ENCODE measurements at places on chromosomes 7 and 10.

- DNase-seq, result no peak
These were observed 426.4 kb downstream of the TCERG1L start for GRCh38 chr10:130885021-130885655.

DNA sequence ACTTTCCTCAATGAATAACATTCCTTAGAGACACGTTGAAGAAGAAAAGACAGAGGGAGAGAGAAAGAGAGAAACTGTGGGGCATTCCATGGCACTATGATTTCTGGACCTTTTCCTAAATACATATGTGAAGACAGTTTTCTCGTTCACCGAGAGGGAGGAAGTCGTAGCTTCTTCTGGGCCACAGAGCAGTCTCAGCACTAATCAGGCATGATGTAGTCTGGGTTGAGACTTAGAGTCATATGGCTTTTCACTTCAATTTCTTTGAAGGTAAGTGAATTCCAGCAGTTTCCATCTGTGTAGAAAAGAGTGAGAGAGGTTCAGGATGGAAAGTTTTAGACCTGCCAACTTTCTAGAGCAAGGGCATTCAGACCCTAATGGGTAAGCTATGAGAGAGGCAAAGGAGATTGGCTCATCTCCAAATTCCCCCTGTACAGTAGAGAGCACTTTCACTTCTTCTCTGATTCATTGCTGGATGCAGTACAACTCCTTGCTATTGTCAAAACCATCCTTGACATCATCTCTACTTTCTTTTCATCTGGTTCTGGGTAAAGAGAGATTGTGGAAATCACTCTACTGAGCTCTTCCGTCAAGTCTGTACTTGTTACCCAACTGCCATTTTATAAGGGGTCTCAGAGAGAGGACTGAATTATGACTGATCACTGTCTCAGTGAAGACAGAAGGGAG is 31.5 kb upstream of the OR9A4 start:
- DNase-seq, result no peak

GRCh38 chr7:152924826-152925411 is 165.4 kb downstream of the ACTR3B start:
- DNase-seq, result no peak

GRCh38 chr7:112782498-112782897 is 7.7 kb downstream of the TMEM168 start:
- no peak for DNase-seq

- no peak for DNase-seq
These were observed 5.4 kb downstream of the INMT start for GRCh38 chr7:30757342-30757692.

DNA sequence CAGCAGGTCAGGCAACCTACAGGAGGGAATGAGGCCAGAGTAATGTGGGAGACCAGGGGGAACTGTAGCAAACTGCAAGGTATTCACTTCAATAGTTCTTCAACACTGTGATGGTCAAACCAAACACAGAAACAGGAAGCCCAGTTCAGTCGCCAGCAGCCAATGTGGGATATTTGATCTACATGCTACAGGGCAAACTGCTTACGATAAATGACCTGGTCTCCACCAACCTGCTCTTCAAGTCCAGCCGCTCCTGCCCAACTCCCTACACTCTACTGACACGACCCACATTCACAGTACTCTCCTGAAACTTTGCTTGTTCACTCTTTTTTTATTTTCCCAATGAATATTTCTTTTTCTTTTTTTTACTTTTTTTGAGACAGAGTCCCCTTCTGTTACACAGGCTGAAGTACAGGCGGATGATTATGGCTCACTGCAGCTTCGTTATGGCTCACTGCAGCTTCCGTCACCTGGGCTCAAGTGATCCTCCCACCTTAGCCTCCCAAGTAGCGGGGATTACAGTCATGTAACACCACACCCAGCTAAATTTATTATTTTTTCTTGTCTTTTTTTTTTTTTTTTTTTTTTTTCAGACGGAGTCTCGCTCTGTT is 42.1 kb downstream of the MDH2 start:
- DNase-seq, result no peak

- DNase-seq, result no peak
These were observed 143.1 kb upstream of the LRRTM3 start for GRCh38 chr10:66782776-66783175.

DNA sequence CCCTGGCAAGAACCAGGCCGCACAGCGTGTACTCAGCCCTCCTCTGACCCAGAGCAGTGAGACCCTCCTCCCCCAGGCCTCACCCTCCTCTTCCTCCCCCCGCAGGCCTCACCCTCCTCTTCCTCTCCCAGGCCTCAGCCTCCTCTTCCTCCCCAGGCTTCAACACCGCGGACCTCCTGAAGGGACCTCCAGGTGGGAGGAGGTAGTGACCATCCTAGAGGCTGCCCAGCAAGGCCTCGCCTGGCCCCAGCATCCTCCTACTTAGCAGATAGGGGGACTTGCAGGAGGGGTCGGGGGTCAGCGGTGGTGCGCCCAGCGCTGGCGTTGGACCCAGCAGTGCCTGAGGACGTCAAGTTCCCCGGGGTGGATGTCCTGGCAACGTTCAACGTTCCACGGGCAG is 270.8 kb downstream of the ELFN1 start:
- no peak for DNase-seq

DNA sequence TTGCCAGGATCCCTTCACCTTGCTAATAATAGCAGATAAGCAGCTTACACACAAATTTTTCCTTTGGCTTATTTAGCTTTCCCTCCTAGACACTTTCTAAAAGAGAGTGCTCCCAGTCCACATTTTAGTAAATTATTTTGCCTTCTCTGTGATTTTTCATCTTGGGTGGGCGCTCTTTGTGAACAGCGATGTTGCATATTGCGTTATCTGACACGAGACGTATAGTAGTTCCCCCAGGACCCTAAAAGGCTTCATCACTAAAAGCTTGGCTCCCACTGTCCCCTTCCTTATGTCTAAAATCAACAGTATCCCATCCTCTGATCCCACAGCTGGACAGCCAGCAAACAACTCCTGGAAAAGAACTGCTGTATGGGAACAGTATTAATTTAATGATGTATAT is 232.9 kb downstream of the DYNC1I1 start:
- DNase-seq, result no peak

- DNase-seq, result no peak
These were observed 557.1 kb downstream of the PTPRN2 start for GRCh38 chr7:158030566-158030965.

- no peak for DNase-seq
These were observed 7.9 kb downstream of the TUBAL3 start for GRCh38 chr10:5396556-5397300.

DNA sequence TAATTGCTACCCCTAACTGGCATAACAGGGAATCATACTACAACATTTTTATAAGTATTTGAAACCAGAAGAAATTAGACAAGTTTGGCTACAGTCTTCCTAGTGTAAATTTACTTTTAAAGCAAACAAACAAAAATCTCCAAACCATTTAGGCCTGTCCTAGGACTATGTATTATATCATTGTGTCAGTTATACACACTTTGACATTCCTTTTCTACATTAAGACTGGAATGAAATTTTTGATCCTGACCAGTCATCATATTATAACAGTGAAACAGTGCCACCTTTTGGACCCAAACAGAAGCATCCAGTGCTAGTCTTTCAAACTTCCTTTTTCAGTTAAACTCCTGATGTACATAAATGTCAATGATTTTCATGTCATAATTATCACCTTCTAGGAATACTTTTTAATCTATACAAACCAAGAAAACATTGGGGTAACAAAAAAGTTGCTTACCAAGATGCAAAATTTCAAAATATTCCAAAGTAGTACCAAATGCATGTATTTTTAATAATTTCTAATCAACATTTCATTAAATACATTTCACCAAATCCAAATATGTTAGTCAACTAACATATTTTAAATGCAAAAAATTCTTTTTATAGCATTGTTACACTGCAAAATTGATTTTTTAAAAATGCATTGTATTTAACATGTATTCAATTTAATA is 75.7 kb downstream of the IMMP2L start:
- DNase-seq, result peak; percentile 23

DNA sequence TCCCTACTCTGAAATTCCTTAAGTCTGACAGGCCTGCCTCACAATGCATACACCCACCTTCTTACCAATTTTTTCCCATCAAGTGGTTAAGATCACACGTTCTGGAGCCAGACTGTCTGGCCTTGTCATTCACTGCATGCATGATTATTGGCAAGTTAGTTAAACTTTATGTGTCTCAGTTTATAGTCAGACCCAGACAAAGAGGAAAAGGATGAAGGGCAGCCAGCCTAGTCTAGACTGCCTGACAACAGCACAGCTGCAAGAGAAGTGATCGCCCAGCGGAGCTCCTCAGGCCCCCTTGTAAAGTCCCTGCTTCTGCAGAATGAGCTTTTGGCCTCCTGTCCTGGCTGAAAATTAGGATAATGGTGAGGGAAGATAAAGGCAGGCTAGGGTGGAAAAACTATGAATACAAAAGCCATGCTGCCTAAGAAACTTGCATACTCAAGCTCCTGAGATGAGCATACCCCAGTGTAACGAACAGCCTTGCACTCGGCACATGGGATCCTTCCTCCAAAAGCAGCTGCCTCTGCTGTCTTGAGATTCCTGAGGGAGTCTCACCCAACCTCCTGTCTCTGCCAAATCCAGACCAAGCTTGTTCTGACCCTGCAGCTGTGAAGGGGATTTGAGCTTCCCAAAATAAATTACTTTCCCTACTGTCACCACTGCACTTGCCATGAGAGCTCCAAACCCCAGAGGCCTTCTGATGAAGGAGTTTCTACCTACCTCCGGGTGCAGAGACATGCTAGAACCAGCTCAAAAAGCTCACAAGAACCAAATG is 26.7 kb upstream of the MRLN start:
- DNase-seq, result no peak

GRCh38 chr7:100603726-100604027 is 1.5 kb downstream of the PCOLCE start:
- no peak for DNase-seq

DNA sequence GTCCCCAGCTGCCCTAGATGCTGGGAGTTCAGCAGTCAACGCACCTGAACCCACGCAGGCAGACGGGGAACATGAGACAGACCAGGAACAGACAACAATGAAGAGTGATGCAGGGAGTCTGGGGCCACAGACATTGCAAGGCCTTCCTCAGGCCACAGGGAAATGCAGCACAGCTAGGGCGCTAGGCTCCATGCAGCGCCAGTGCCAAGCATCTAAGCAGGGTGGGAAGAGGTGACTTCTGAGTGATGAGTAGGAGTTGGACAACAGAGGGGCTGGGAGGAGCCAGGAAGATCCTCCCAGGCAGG is 7.7 kb upstream of the RET start:
- no peak for DNase-seq

- DNase-seq, result no peak
These were observed 20.6 kb upstream of the CABCOCO1 start for GRCh38 chr10:61642150-61642571.

DNA sequence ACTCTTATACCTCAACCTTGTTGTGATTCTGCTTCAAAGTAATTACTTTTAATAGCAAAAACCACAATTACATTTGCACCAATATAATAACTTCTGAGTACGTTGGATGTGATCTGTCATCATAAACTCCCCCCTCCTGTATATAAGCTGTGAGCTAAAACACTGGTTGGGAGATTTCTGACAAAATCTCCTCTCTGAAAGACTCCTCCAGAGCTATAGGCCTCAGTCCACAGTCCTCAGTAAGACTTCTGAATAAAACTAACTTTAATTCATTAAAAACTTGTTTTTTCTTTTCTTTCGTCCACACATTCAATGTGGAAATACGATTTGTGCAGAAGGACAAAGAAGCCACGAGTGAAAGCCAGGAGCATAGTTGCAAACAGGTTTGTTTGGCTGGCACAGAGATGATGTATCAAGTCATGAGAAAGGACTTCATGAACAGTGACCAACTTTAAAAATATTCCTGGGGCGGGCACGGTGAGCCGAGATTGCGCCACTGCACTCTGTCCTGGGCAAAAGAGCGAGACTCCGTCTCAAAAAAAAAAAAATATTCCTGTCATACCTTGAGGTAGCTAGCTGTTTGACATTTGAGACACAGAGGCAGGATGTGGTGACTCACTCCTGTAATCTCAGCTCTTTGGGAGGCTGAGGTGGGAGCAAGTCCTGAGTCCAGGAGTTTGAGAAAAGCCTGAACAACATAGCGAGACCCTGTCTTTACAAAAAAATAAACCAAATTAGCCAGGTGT is 91.1 kb upstream of the ARHGAP21 start:
- no peak for DNase-seq

DNA sequence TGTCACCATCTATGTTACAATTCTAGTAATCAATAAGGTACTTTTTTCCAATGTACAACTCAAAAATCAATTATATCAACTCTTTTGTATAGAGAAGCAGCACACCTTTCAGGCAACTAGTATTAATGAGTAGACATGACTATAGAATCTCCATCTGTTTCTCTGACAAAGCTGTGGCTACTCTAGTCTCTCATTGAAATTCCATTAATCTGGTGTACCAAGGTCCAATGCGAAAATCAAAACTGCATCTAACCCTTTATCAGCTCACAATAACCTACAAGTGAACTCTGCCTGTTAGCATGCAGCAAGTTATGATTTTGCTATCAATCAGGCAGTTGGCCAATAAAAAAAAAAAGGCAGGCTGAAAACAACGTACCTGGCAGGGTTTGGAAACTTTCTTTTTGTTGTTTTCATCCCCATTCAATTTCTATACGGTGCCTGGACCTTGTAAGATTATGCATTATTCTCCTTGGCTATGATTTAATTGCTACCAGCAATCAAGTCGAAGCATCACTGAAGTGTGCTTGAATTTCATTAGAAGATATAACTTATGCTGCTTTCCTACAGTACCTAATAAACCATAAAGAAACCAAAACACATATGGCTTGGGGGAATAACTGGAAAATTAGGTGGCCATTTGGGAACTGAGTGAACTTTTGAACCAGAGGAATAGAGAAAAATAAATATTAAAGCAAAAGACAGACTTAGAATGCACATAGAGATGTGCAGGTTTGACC is 23.2 kb downstream of the SKAP2 start:
- DNase-seq, result no peak

DNA sequence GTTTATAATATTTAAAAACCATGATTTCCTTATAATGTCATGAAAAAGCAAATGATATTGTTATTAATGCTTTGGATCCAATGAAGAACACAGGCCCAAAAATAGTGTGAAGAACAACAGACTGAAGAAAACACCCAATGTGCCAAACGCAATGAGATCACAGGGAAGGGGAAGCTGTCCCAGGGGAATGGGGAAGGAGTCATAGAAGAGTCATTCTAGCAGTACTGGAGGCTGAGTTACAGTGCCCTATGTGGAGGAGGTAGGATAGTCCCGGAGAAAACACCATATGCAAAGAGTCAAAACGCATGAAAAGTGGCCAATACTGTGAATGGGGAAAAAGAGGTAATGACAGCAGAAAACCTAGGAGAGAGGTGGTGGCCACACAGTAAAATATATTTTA is 50.9 kb downstream of the TPK1 start:
- no peak for DNase-seq

DNA sequence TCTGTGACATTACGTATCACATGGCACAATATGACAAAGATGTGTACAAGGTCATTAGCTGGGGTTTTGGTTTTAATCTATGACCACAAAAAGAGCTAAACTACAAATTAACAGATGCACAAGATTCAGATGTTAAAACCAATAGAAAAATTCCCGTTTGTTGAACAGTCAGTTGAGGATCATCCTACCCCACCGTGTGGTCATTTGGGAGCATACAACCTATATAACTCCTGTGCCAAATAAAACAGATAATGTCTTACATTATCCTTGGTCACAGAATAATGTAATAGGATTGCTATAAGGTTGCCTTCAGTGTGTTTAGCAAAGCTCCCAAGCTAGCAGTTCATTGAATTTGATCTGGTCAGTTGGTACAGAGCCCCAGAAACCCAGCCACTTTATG is 28.2 kb downstream of the ASNS start:
- DNase-seq, result no peak

GRCh38 chr10:125080296-125080695 is 80.1 kb downstream of the CTBP2 start:
- no peak for DNase-seq
